ENCODE measurements at places on chromosomes 5 and 9.

DNA sequence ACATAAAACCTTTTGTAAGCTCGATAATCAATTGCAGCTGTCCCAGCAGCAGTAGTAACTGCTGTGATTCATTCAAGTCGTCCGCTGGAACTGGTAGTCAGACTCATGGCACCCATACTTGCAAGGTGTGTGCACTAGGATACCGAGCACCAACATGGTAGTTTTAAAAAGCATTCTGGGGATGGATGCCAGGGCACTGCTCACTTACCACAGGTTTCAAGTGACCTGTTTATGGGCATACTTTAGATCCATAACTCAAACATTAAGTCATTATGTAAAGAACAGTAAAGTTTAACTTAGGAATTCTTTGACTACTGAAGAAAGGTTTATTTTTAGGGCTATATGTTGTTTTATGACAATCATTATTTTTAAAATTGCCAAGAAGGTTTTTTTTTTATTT, 2277.6 kb downstream of the MAT2B start:
- DNase-seq = no peak

DNA sequence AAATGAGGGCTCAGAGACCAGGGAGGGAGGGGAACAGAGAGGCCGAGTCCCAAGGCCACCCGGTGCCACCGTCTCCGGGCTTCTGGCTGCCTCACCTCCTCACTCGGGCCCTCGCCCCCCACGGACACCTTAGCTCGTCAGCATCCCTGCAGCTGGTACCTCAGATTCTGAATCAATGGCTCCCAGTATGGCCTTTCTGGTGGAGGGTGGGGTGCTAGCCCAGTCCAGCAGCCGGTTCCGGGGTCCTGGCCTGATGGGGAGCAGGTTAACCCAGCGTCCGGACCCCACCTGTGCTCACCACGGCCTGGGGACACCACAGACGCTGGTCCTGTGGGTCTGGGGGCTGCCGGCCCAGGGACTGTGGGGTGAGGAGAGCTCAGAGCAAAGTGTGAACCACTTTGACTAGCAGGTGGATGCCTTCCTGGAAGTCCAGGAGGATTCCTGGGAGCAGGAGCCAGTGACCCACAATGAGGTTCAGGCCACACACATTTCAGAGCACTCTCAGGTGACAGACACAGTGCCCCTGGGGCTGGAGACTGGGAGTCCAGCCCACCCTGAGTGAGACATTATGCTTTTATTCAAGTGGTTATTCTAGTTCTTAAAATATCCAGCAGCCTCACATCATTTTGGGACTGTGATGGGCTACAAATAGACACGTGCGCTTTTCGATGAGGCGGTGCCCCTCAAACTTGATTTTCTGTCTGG, 53.3 kb downstream of the AHRR start:
- no peak for DNase-seq

DNA sequence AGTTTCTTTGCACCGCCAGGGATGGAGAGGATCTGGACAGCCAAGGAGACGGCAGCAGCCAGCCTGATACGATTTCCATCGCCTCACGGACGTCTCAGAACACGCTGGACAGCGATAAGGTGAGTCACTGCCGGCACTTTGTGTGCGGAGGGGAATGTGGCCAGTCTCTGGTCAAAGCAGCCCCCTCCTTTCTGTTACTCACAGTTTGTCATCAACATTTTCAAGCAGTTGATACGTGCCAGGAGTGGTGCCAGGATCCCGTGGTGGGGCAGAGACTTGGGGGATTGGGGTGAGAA, 175.1 kb upstream of the OTULINL start:
- no peak for DNase-seq

- no peak for DNase-seq
These were observed 8.1 kb downstream of the PRDM12 start for GRCh38 chr9:130672466-130672865.

GRCh38 chr5:130966990-130967525, 198.0 kb downstream of the HINT1 start:
- DNase-seq = no peak

DNA sequence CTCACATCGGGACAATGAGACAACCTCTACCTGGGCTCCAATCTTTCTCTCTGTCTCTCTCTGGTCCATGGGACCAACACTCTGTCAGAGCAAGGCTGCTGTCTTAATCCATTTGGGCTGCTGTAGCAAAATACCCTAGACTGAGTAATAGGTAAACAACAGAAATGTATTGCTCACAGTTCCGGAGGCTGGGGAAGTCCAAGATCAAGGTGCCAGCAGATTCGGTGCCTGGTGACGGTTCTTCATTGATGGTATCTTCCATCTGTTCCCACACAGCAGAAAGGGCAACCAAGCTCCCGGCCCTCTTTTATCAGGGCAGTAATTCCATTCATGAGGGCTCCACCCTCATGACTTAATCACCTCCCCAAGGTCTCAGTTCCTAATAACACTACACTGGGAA, 61.3 kb upstream of the SPOCK1 start:
- DNase-seq = no peak

- no peak for DNase-seq
These were observed 18.8 kb upstream of the FAM13B start for GRCh38 chr5:138051441-138052296.

DNA sequence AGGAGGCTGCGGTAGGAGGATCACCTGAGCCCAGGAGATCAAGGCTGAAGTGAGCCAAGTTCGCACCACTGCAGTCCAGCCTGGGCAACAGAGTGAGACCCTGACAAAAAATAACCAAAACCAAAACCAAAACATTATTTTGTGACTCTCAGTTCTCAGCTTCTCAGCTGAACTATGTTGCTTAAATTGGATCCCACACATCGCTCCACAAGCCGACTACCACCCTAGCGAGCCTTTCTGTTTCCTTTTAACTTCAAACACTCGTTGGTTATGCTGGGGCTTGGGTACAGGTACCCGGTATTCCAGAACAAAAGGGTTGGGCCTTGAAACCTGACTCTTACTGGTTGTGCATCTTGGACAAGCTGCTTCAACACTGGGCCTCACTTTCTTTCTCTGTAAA, 3.8 kb upstream of the PTGS1 start:
- DNase-seq = no peak

DNA sequence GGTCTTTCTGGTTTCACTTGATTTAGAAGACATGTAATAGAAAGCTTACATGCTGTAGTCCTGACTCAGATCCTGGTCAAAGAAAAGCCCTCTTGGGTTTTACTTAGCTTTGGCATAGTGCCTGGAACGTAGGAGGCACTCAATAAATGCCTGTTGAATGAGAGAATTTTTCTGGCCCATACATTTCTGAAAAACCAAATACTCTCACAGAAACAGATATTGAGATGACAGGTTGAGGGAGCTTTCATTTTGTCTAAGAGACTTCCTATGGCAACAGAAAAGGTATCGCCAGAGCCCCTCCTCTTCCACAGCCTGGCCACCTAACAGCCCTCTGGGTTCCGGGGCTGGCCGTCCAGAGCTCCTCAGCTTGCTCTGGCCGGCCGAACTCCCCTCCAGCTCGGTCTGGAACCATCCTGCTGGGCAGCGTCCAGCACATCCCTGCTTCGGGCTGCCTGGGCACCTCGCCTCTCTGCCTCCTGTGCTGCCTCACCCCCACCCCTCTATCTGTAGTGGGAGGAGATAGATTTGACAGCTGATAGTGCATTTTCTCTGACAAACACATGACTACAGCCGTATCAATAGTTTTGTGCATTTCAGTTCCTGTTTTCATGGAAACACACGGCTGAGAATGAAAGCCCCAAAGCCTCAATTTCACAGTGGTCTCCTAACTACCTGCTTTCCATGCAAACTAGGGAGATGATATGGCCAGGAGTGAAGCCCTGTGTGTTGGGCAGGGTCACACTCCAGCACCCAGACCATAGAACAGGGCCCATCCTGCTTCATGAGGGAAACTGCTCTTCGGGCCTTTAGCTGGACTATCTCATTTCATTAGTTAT, 1.1 kb downstream of the IL4 start:
- DNase-seq = no peak

DNA sequence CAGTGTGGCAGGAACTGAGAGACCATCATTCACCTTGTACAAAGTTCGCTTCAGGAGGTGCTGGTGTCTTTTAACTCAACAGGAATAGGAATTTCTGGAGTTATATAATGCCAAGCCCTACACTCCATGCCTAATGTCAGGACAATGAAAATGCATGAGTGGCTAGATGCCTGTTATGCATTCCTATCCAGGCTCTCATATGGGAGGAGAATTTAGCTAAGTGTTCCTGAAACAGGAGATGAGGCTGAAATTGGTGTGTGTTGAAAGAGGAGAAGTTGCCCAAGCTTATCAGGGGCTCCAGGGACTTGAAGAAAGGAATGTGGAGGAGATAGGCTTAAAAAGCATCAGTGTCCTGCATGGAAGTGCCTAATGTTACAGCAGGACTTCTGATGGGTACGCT, 26.8 kb upstream of the PRUNE2 start:
- DNase-seq = no peak

GRCh38 chr5:91706785-91707520, 323.8 kb upstream of the ARRDC3 start:
- no peak for DNase-seq

DNA sequence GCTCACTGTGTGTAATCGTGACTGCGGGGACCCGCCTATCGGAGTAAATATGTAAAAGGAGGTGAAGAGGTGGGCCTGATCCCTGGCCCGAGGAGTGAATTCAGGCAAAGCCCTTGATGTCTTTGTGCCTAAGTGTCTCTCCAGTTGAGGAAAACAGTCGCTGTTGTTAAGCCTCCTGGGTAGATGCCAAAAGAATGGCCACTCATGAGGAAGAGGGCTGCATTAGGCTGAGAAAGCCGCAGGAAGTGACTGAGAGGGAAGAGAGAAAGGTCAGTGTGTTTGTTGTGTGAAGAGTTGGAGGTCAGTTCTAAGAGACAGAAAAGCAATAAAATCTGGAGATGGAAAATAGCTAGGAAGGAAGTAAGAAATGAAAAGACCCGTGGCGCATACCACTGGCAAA, 35.8 kb upstream of the PIP5K1B start:
- no peak for DNase-seq

- no peak for DNase-seq
These were observed 1.6 kb downstream of the PKD2L2 start for GRCh38 chr5:137890845-137891244.

GRCh38 chr9:111038331-111039230, at the start of gene LPAR1:
LPAR1 (minus strand) TSS chr9:111038470; CDS start chr9:110972117, 66,353 bp downstream.
- DNase-seq = no peak

GRCh38 chr5:122810405-122810804, 35.0 kb upstream of the SNX24 start:
- no peak for DNase-seq

- no peak for DNase-seq
These were observed 212.5 kb downstream of the COMMD10 start for GRCh38 chr5:116297296-116297814.

GRCh38 chr9:2798423-2798822, 45.5 kb downstream of the PUM3 start:
- DNase-seq = no peak

DNA sequence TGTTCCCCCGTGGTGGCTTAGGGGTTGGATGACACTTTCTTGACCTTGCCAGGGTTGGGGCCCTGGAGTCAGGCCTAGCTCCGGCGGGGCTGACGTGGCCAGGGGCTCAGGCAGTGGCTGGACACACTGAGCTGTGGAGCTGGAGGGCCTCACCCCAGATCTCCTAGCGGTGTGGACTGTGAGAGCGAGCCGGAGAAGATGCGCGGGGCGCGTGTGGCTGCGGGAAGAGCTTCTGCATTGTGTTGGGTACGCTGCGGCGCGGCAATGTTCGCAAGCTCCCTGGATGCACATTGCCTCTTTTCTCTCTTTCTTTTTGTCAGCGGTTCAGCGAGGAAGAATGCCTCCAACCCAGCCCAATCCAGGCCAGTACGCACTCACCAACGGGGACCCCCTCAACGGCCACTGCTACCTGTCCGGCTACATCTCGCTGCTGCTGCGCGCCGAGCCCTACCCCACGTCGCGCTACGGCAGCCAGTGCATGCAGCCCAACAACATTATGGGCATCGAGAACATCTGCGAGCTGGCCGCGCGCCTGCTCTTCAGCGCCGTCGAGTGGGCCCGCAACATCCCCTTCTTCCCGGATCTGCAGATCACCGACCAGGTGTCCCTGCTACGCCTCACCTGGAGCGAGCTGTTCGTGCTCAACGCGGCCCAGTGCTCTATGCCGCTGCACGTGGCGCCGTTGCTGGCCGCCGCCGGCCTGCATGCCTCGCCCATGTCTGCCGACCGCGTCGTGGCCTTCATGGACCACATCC, 4.8 kb downstream of the NR2F1 start:
- DNase-seq = no peak

Data from activated naive CD4-positive, alpha-beta T cell (primary cell).